ENCODE measurements at places on chromosomes 1 and 21.

DNA sequence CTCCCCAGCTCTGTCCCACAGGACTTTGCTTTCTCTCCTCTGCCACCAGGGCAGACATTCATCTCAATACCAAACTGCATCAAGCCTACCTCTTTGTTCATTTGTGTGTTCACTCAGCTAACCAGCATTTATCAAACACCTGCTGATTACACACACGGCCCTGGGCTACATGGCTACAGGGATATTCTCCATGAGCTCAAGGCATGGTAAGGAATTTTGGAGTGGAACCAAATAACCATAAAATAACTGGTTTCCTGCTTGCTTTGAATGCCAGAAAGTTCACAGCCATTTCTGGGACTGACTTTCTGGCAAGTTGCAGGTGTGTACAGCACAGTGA lies 54.6 kb downstream of the LDLRAD2 start:
- no peak for DNase-seq

DNA sequence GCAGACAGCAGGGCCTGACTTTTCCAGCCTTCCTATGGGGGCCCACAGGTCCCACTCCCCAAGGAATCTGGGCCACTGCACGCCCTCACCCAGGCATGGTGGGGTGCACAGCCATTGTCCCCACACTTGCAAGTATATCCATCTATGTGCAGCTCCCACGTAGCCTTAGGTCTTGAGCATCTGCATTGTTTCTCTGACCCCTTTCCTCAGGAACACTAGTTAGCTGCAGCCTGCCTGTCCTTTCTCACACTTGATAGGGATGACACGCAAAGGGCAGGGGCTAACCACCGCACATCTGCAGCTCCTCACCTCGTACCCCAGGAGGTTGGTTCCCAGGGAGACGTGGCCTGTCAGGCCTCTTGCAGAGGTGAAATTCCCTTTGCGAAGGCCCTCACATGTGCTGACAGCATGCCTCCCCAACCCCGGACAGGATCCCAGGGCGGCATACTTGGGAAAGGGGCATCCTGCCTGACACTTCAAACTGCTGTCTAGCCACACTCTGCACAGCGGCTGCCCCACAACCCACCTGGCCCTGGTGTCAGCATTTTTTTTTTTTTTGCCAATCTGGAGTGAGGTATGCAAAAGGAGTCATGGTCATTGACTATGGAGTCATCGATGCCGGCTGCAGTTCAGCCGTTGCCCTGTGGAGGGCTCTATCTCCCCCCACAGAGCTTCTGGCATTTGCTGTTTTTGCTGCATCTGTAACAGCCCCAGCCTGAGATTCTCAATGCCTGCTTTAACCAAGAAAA lies 5.0 kb downstream of the JMJD4 start:
- peak; percentile 39 for DNase-seq

DNA sequence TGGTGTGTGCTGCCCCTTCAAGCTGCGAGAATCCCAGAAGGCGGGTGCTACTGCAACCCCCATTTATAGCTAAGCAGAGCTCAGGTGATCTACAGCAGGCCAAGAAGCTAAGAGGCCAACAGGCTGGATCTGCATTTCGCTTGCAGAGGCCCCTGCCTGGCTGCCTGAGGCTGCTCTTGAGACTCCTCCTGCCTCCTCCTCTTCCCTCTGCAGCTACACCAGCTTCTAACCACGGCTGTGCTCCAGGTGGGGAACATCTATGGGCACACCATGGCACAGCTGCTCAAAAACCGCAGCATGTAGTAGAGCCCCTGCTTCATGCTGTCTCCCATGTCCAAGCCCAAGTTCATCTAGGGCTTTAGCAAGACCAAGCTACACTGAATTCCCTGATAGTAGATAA lies 72.9 kb upstream of the ZNF678 start:
- DNase-seq = no peak

DNA sequence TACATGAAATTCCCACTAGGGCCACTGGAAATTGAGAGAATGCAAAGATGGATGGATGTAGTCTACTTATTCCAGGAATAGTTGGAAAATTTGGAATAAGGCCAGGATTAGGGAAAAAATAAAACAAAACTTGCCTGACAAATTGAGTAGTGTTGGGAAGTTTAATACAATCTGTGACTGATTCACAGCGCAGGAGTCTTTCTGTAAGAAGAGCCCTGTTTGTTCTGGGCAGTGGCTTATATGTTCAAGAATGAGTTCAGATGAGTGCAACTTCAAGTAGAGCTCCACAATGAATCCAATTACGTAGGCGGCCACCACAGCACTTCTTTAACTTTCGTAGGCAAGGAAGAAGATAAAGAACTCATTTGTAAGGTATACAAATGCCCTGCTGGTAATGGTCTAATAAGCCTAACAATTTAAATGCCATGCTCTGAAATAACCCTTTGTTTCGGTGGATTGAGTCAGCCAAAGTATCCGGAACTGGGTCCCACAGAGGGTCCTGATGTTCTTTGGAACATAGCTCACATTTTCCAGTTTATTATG lies 47.1 kb upstream of the KCNE1 start:
- DNase-seq = no peak

GRCh38 chr1:150552128-150552910 lies 3.1 kb downstream of the ADAMTSL4 start:
- DNase-seq = no peak

DNA sequence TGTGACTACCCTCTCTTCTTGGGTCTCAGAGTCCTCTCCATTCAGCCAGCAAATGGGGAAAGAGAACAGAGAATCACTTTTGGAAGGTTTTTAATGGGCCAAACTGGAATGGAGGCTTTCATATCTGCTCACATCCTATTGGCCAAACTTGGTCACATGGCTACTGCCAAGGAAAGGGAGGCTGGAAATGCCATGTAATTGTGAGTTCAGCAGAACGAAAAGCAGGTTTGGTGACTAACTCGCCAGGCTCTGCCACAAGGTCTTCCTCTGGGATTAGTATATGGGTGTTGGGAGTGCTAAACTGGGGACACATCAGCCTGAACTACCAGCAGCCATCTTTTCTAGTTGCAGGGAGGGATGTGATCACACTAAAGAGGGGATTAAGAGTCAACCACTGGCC lies 19.2 kb downstream of the RD3 start:
- DNase-seq = no peak

DNA sequence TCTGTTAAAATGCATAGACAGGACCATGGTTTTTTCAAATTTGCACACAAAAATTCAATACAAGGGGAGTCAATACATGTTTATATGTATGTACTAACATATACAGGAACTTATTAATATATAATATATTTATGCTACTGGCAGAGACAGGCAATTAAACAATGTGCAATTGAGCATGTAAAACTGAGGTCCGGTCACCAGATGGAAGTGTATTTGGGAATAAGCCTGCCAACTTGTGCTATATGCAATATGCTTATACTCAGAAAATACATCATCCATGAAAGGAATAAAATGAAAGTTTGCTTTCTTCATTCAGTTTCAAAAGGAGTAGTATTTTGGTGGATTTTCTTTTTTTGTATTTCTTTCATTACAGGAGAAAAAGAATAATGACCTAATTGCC lies 640.2 kb upstream of the CXADR start:
- DNase-seq = no peak

DNA sequence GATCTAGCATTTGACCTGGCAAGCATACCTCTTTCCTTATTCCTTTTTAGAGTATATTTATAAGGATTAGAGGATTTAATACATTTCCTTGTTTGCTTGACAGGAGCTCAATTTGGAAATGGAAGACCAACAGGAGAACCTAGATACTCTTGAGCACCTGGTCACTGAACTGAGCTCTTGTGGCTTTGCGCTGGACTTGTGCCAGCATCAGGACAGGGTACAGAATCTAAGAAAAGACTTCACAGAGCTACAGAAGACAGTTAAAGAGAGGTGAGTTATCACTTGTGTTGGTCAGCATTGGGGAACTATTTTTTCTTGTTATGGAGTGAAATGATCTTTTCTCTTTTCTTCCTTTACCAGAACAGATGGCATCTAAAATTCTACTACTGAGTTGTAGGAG lies 123.4 kb upstream of the BMP8A start:
- DNase-seq = no peak

DNA sequence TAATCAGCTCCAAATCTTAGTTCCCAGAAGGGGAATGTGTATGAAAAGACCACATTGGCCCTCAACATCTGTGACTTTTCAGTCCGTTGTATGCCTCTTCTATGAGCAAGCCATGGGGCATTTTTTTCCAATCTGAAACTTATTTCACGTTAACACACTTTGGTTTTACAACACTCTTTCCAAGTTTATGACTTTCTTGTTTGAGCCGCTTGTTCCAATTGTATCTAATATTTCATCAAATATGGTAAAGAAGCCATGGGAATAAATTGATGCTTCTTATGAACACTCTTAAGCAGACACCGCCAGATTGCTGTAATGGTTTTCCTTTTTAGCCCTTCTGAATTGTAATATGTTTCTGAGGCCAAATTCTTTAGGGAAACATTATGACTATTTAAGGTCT lies 359.9 kb downstream of the HLX start:
- no peak for DNase-seq

GRCh38 chr1:58446368-58446767 lies 100.2 kb downstream of the OMA1 start:
- DNase-seq = no peak

GRCh38 chr21:16742131-16742641 lies 770.7 kb upstream of the CXADR start:
- no peak for DNase-seq

DNA sequence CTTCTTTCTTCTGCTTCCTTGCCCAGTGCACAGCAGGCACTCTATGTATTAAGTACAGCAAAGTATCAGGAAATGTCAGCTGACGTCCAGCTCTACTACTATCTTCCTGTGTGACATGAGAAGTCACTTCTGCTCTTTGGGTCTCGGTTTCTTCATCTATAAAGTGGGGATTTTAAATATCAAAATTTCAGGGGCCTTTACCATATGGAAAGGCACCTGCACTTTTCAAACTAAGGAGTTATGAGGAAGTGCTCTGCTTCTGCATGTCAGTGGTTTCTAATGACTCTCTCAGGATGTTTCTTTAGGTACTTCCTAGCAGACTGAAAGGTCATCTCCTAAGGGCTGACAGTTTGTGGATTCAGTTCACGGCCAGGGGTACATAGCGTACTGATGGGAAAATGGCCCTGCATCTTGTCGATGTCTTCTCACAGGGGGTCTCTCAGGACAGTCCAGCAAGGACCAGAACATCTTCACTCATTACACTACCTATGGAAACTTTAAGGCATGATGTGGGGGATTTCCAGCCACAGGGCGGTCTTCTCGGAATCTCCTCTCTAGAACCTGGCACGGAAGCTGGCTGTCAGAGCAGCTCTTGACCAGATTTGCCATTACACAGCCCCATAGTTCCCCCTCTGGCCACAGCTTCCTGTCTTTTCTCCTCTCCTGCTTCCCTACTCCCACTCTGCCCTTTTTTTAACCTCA lies 42.0 kb upstream of the MTF1 start:
- DNase-seq = no peak

- no peak for DNase-seq
Measured at GRCh38 chr1:53065391-53065790, 3.4 kb downstream of the PODN start.

GRCh38 chr1:49346767-49347349 lies 570.2 kb upstream of the BEND5 start:
- no peak for DNase-seq

- no peak for DNase-seq
Measured at GRCh38 chr1:75632350-75632949, 21.5 kb upstream of the SLC44A5 start.

- DNase-seq = no peak
Measured at GRCh38 chr1:32925403-32926162, 24.4 kb upstream of the TMEM54 start.

DNA sequence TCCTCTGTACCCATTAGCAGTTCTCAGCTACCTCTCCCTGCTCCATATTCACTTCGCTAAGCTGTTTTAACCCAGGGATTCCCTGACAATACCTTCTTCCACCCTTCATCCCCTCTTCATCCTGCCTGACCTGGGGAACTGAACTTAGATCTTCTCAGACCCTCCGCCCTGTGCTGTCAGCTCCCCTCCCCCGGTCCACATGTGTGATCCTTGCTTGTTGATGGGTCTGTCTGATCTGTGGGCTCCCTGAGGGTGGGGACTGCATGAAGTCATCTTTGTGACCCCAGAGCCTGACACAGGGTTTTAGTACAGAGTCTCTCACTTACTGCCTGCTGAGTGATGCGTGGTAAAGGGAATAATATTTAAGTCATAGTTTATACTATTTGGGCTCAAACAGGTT lies 11.8 kb downstream of the CHAF1B start:
- no peak for DNase-seq

DNA sequence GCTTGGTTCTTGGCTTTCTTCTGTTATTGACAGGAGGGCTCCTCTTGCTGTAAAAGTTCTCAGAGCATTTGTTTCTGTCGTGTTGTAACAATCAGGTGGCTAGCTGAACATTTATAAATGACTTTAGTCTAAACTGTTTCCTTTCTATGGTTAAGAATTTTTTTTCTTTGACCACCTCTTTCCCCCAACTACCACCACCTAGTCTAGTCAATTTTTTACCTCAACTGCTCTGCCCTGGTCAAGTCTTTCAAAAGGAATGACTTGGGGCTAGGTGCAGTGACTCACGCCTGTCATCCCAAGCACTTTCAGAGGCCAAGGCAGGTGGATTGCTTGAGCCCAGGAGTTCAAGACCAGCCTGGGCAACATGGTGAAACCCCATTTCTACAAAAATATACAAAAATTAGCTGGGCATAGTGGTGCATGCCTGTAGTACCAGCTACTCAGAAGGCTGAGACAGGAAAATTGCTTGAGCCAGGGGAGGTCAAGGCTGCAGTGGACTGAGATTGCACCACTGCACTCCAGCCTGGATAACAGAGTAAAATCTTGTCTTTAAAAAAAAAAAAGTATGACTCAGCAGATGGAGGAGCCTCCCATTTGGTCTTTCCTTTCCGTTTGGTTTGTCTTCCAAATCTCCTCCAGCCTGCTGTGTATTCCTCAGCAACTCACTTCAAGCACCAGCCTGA lies 40.7 kb downstream of the MAP3K21 start:
- no peak for DNase-seq

DNA sequence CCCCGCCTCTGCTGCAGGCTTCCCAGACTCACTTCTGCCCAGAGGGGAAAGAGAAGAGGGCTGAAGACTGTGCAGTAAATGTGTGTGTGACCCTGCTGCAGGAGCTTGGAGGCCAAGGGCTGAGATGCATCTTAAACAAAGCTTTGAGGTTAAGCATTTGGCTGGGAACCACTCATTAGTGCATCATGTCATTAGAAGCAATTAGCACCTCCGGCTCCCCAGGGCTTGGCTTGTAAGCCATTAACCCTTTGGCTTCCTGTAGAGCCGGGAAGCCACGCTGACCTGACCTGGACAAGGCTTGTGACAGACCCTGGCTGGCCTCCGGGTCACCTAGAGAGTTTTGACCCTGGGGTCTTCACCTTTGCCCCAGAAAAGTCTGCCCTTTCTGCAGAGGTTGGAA lies 77.0 kb downstream of the CSMD2 start:
- DNase-seq = no peak

- DNase-seq = no peak
Measured at GRCh38 chr1:162868972-162869371, 8.0 kb upstream of the CCDC190 start.

GRCh38 chr1:10736634-10737586 lies 59.5 kb downstream of the CASZ1 start:
- no peak for DNase-seq

DNA sequence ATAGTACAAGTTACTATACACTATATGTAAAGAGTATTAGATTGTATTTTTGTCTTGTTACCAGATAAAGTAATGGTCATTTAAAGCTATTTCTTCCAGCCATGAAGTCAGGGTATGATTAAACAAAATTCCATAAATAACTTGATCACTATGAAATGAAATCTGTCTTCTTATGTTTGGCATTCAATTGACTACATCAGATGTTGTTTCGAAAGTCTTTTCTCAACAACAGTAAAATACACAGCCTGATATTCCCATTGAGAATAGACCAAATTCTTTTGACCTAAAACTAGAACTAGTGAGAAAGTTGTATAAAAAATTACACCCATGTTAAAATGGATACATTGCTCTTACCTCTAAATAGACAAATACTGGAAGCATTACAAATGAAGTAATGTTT lies 134.6 kb upstream of the ADAMTS5 start:
- no peak for DNase-seq

All from CD4-positive, alpha-beta T cell treated with Interleukin-4 for 4 hours (primary cell).